ENCODE measurements at places on chromosomes 4 and X.

DNA sequence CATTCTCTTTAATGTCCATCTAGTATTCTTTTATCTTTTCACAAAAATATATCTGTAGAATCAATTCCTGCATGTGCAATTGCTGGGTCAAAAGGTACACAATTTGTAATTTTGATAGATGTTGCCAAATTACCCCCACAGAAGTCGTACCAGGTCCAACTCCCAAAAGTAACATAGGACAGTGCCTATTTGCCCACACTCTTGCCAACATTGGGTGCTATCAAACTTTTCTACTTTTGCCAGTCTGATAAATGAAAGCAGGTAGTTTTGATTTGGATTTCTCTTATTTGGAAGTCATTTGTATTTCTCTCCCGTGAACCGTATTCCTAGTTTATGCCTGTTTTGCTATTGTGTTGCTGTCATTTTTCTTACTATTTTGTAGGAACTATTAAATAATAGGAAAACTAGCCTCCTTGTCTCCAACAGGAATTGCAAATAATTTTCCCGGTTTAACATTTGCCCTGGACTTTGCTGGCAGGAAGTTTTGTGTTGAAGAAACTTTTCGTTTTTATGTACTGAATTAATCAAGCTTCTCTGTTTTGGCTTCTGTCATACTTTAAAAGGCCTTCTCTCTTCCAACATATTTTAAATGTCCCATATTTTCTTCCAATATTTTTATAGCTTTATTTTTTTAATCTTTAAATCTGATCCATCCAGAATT, 33.1 kb downstream of the ZNF275 start:
- DNase-seq = no peak

GRCh38 chrX:44784241-44784640, 59.6 kb upstream of the DUSP21 start:
- DNase-seq = peak; percentile 13

- no peak for DNase-seq
Measured at GRCh38 chrX:69066966-69067525, 98.2 kb downstream of the PJA1 start.

DNA sequence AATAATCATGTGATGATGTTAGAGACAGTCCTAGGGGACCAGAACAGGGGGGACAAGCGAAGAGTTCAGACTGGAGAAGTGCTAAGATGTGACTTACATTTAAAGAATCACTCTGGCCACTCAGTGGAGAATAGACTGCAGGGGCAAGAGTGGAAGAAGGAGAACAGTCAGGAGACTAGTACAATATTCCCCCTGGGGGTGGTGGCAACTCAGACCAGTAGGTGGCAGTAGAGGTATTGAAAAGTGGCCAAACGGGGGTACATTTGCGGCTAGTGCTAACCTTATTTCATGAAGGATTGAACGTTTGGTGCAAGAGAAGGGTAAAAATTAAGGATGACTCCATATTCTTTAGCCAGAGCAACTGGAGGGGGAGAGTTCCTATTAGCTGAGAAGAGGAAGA, 2.7 kb upstream of the BMX start:
- peak; percentile 67 for DNase-seq

- no peak for DNase-seq
Measured at GRCh38 chr4:115763051-115763450, 649.6 kb upstream of the NDST4 start.

GRCh38 chr4:17736484-17736883, 44.9 kb downstream of the FAM184B start:
- DNase-seq = no peak

DNA sequence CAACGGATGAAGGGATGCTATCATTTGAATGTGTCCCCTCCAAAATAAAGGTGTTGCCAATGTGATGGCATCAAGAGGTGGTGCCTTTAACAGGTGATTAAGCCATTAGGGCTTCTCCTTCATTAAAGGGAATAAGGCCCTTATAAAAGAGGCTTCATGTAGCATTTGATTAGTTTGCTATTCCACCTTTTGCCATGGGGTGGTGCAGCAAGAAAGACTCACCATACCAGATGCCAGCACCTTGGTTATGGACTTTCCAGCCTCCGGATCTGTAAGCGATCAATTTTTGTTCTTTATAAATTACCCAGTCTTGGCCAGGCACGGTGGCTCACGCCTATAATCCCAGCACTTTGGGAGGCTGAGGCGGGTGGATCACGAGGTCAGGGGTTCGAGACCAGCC, 7.9 kb upstream of the SLC25A43 start:
- DNase-seq = no peak

- DNase-seq = no peak
Measured at GRCh38 chr4:16969696-16970135, 71.3 kb upstream of the LDB2 start.

GRCh38 chr4:79292008-79292407, 33.9 kb downstream of the NAA11 start:
- DNase-seq = no peak

DNA sequence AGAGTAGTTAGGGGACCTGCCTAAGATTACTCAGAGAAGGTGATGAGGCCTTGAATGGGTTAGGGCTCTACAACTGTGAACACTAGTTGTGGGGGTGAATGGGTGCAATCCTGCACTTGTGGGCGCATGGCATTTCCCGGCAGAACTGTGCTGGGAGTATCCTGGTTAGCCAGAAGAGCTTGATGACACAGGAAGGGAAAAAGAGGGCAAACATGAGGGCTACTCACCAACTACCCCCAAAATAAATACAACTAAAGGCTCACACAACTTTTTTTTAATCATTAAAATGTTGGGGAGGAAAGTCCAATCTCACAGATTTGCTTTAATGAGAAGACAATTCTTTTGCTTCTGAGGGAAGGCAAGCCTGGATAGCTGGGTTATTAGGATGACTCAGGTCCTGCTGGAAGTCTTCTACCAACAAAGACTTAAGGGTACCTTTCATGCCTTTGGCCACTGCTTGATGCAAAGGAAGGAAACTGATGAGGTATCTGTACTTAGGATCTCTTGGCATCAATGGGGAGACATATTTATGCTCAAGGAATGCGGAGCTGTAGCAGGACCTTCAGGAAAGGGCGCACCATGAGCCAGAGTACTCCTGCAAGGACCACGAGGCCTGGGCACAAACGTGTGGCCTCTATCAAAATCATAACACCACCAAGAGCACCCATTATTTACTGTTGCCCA, 2.6 kb downstream of the PHKA2 start:
- no peak for DNase-seq

DNA sequence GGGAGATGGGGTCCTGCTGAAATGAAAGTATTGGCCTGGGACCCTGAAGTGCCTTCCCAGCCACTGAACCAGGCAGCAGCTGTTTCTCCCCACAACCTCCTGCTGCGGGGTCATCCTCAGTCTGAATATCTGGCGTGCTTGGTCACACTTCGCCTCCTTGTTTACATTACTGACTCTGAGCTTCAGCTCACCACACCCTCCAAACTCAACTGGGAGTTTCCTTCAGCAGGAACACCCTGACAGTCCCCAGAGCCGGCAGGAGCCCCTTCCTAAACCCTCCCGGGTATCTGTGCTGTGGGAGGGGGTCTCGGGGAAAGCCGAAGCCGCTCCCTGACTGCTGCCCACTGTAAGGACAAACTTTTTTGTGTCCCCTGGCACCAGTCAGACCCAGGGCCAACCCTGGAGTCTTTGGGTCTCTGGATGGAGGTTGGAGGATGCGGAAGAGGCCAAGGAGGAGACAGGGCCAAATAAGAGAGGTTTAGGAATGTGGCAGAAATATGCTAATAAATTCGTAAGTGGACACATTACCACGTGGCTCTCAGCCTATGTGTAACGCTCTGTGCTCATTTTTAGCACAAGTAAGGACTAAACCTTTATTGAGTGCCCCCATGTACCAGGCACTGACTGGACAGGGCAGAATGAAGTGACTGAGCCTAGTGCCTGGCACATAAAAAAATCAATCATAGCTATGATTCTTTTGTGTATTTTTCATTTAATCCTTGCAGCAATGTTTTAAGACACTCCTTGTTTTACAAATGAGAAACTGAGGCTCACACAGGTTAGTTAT, 20.7 kb downstream of the FHDC1 start:
- DNase-seq = no peak

GRCh38 chrX:100647095-100647494, 3.1 kb downstream of the SRPX2 start:
- no peak for DNase-seq

- no peak for DNase-seq
Measured at GRCh38 chr4:156762851-156763250, 208.7 kb downstream of the PDGFC start.

- DNase-seq = no peak
Measured at GRCh38 chr4:116926631-116927295, 158.6 kb downstream of the TRAM1L1 start.

DNA sequence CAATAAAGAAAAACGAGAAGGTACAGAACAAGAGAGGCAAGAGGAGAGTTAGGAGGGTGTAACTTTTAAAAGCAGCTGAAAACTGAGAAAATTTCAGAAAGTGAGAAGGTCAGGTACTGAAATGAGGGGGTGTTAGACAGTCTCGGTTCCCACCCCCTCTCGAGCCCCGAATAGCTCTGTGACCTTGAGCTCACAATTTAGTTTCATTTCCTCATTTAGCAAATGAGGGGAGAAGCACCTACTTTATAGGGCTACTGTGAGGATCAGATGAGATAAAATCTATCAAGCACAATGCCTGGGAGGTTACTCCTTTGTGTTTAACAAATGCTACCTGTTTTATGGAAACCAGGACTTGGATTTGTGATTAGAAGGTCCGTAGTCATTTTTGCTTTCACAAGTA, 4.9 kb downstream of the UGT8 start:
- DNase-seq = no peak
